Lower lobe of right lung (tissue), 2 donors: ENCODE measurements at places on chromosomes 11 and 22. TPM values are rescaled to one million over a fixed set of nuclear protein-coding genes. Genes with fewer than 3 reads are reported as not detected.

- no peaks in the 10 kb centered on the region for H3K4me1 ChIP-seq
- no peak for DNase-seq
- no peaks in the 10 kb centered on the region for H3K27me3 ChIP-seq
Measured at GRCh38 chr11:117686711-117687110, 110.3 kb downstream of the DSCAML1 start.

DNA sequence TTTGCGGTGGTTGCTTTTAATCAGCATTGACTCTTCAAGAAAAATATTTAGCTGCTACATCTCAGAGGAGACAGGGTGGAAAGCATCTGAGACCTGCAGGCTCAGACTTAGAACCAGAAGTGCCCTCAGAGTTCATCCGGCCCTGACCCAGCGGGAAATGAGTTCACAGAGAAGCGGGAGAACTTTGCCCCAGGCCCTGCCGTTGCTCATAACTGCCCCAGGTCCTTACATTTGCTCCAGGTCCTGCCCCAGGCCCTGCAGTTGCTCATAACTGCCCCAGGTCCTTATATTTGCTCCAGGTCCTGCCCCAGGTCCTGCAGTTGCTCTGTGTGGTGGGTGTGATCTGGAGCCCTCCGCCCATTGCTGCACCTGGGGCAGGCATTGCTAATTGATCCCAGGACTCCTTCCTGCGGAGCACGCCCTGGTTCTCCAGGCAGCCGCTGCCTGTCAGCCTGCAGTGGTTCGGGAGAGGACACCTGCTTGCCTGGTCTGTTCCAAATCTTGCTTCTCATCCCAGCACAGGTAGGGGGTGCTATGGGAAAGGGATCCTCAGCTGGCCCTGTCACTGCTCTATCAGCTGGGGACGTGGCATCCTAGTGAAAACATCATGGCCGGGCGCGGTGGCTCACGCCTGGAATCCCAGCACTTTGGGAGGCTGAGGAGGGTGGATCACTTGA is 58.1 kb upstream of the PPP6R3 start:
- H3K4me3 ChIP-seq, result no peak overlapping the region
- H3K27me3 ChIP-seq, result no peaks in the 10 kb centered on the region
- H3K36me3 ChIP-seq, result peaks cover 26% of the 10 kb centered on the region
- H3K4me1 ChIP-seq, result peaks cover 49% of the 10 kb centered on the region
- H3K27ac ChIP-seq, result no peak overlapping the region

DNA sequence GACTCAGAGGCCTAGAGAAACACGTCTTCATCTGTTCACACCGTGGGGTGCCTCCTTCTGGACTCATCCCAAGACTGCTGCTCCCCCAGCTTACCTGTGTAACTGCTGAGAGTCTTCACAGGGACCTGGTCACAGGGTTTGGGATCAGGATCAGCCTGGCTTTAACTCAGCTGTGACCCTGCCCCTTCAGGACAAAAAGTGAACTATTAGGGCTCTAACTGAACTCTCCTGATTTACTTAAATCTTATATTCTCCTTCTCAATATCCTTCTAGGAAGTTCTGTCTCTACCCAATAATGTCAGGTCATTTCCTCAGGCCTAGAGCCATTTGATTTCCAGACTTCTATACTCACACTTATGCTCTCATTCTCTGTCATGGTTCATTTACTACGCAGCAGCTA is 108.4 kb downstream of the ZNF280B start:
- peaks cover 7% of the 10 kb centered on the region for H3K27me3 ChIP-seq
- H3K4me3 ChIP-seq, result no peak overlapping the region
- H3K27ac ChIP-seq, result no peak overlapping the region
- H3K4me1 ChIP-seq, result no peaks in the 10 kb centered on the region
- H3K36me3 ChIP-seq, result no peaks in the 10 kb centered on the region

GRCh38 chr11:119094816-119095065 is 6.9 kb downstream of the DPAGT1 start:
- H3K4me1 ChIP-seq, result peaks cover 23% of the 10 kb centered on the region
- H3K4me3 ChIP-seq, result peak overlapping the region; percentile 87
- H3K36me3 ChIP-seq, result peaks cover 38% of the 10 kb centered on the region
- H3K27ac ChIP-seq, result peak overlapping the region; percentile 94

GRCh38 chr11:67535561-67535960 is 12.3 kb upstream of the CABP2 start:
- no peak overlapping the region for H3K4me3 ChIP-seq
- no peak overlapping the region for H3K27ac ChIP-seq
- H3K4me1 ChIP-seq, result no peaks in the 10 kb centered on the region

- no peak for DNase-seq
- peaks cover 9% of the 10 kb centered on the region for H3K27me3 ChIP-seq
- no peak overlapping the region for H3K27ac ChIP-seq
- no peak overlapping the region for H3K4me3 ChIP-seq
- no peaks in the 10 kb centered on the region for H3K4me1 ChIP-seq
Measured at GRCh38 chr11:18798799-18799469, 7.3 kb upstream of the PTPN5 start.

DNA sequence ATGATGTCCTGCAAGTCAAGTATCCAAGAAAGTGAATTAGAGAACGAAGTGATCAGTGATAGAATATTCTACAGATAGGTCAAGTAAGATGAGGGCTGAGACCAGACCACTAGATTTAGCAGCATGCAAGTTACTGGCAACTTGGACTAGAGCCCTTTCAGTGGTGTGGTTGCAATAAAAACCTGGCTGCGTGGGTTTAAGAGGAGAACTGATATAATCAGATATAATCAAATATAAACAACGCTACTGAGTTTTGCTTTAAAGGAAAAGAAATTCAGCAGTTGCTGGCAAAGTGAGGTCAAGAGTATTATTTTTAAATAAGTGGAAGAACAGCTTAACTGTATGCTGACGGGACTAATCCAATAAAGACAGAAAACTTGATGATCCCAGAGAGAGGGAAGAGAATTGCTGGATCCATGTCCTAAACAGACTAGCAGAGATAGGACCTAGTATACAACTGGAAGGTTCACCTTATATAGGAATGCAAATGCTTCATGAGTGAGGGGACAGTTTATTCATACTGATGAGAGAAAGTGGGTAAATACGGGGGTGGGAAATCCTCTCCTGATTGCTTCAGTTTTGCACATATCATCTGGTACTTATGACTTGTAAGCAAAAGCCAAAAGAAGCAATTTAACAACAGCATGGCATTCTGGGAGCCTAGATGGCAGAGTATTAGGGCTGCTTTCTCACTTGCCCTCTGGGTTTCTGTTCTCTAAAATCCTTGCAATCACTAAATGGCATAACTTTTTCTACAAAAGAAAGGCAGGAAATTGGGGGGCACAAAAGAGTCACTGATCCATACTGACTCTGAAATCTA is 146.2 kb downstream of the RBFOX2 start:
- peaks cover 17% of the 10 kb centered on the region for H3K4me1 ChIP-seq
- H3K4me3 ChIP-seq, result no peak overlapping the region
- H3K27me3 ChIP-seq, result no peaks in the 10 kb centered on the region
- no peaks in the 10 kb centered on the region for H3K36me3 ChIP-seq
- DNase-seq, result no peak

GRCh38 chr11:64006398-64006797 is 20.2 kb downstream of the OTUB1 start:
- no peaks in the 10 kb centered on the region for H3K36me3 ChIP-seq
- no peak for DNase-seq
- peaks cover 25% of the 10 kb centered on the region for H3K4me1 ChIP-seq
- H3K27ac ChIP-seq, result no peak overlapping the region
- H3K4me3 ChIP-seq, result no peak overlapping the region

GRCh38 chr22:32204856-32205722 is at the start of gene RFPL2:
Gene RFPL2 (minus strand): TSS chr22:32205073. CDS start chr22:32202451, 2,622 bp downstream.
- H3K27ac ChIP-seq, result no peak within 1 kb of the TSS
- peak within 1 kb of the TSS; percentile 33 for H3K4me3 ChIP-seq
- peaks cover 13% of the 10 kb centered on the region for H3K4me1 ChIP-seq
- no peaks in the 10 kb centered on the region for H3K36me3 ChIP-seq
- H3K27me3 ChIP-seq, result peaks cover 29% of the 10 kb centered on the region

DNA sequence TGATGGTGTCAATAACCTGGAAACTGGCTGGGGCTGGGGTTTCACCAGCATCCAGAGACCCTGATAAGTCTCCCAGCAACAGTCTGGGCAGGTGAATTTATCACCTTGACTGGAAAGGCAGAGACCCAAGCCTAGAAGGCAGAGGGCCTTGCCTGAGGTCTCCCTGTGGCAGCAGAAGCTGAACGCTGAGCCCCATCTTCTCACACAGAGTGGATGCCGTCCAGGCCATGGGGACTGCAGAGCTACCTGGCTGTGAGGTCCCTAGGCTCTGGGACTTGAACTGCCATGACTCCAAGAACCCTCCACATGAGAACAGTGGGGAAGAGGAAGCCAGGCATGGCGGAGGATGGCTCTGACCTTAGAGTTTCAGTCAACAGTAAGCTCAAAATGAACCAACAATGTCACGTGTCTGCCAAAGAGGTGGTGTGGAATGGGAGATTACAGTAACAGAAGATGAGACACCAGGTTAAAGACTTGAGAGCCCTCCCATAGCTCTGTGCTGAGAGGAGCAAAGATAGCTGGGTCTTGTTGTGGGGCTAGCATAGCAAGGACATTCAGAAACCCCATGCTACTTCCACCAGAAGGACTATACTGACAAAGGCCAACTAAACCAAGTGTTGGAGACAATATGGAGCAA is 79.1 kb upstream of the LINC01488 start:
- H3K36me3 ChIP-seq, result no peaks in the 10 kb centered on the region
- no peak overlapping the region for H3K27ac ChIP-seq
- no peak for DNase-seq
- no peak overlapping the region for H3K4me3 ChIP-seq
- H3K4me1 ChIP-seq, result no peaks in the 10 kb centered on the region
- no peaks in the 10 kb centered on the region for H3K27me3 ChIP-seq

DNA sequence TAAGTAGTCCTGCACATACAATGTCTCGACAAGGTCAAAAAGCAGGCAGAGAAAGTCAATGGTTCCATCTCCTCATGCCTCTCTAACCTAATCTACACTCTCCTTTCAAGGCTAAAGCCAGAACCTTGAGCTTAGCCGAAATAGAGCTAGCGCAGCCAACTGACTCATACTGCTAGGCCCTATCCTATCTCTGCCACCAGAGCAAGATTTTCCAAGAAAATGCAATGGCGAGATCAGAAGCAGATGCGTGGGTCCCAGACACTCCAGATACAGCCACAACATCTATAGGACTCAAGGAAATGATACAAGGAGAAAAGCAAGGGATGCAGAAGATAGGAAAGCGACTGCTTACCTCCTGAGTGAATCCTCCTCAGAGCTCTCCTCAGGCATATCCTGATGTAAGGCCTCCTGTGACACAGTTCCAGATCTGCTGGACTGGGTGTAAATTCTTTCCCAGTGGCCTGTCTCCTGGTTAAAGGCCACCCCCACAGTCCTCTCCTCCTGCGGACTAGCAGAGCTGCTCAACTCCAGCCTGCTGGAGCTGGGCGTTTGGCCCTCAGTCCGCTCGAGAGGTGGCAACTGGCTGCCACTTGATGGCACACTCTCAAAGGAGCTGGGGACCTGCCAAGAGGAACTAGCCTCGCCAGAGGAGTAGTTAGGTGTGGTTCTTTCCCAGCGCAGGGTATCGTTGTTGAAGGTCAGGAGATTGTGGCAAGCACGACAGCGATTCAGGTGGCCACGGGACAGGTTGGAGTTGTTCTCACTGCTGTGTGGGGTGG is 52.0 kb downstream of the AMBRA1 start:
- H3K4me3 ChIP-seq, result no peak overlapping the region
- no peaks in the 10 kb centered on the region for H3K27me3 ChIP-seq
- peaks cover 20% of the 10 kb centered on the region for H3K4me1 ChIP-seq
- peaks cover 62% of the 10 kb centered on the region for H3K36me3 ChIP-seq
- H3K27ac ChIP-seq, result peak overlapping the region; percentile 54
- DNase-seq, result peak; percentile 87

DNA sequence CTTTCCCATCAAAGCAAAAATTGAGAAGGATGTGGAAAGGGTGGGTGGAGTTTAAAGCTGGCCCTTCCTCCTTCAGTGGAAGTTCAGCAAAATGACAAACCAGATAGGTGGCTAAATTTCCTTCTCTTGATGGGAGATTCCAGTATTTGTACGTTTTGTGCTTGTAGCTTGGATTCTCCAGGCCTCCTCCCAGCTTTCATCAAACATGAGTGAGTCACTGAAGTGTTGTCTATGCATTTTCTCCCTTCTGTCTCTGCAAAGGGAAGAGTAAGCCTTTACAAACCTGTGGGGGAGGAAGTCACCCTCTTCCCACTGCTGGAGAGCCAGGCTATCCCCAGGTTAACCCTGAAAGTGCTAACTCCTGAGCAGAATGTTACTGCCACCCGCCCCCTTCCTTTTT is 6.4 kb downstream of the MARK2 start:
- peaks cover 78% of the 10 kb centered on the region for H3K4me1 ChIP-seq
- DNase-seq, result no peak
- no peak overlapping the region for H3K27ac ChIP-seq
- no peaks in the 10 kb centered on the region for H3K27me3 ChIP-seq
- no peak overlapping the region for H3K4me3 ChIP-seq

DNA sequence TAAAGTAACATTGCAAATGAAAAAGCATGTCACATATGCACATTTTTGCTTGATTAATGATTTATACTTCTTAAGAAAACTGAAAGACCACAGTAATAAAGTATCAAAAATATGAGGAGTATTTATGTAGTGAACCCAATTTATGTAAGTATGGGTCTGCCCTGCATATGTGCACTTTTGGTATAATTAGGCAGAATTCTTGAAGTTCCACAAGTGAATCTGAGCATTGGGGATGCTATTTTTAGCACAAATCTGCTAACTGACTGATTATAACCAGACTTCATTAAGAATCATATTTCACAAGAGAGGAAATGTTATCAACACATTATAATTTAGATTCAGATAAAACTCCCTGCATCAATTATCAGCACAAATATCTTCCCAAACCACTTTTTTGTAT is 407.1 kb upstream of the LRRC4C start:
- no peak for DNase-seq
- H3K4me1 ChIP-seq, result no peaks in the 10 kb centered on the region
- no peak overlapping the region for H3K4me3 ChIP-seq
- no peak overlapping the region for H3K27ac ChIP-seq
- H3K27me3 ChIP-seq, result no peaks in the 10 kb centered on the region

WNT11 gene
- 9.2 TPM for total RNA-seq

ACAT1 gene
- 69.4 TPM for total RNA-seq

MYEOV gene
- total RNA-seq, result 1.2 TPM

IRF7 gene
- 84.8 TPM for total RNA-seq

MFRP gene
- total RNA-seq, result not detected

OTOG gene
- not detected for total RNA-seq

PKNOX2 gene
- 14.4 TPM for total RNA-seq
